Tibial nerve (tissue), 4 donors: ENCODE measurements at places on chromosomes 3 and 15. TPM values are rescaled to one million over a fixed set of nuclear protein-coding genes. Genes with fewer than 3 reads are reported as not detected.
A peak's percentile ranks its signal among the peaks of the same experiment; 100 is the strongest.

GRCh38 chr3:24773798-24774197 is 279.1 kb upstream of the THRB start:
- DNase-seq, result no peak

DNA sequence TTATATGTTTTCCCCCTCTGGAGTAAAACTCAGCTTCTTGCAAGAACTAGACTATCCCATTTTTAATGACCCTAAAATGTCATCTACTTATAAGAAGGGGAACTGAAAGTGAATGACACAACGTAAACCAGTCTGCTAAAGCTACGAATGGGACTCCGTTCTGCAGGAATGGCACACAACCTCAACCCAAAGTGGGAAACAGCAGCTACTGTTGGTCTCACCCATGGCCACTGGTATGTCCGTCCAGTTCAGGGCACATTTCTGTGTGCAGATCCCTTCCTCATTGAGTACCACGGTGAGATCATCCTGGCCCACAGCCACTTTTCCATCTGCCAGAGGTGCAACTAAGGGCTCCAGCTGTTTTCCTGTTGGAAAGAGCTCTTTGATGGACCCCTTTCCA is 23.8 kb downstream of the VPS39 start:
- DNase-seq, result no peak

DNA sequence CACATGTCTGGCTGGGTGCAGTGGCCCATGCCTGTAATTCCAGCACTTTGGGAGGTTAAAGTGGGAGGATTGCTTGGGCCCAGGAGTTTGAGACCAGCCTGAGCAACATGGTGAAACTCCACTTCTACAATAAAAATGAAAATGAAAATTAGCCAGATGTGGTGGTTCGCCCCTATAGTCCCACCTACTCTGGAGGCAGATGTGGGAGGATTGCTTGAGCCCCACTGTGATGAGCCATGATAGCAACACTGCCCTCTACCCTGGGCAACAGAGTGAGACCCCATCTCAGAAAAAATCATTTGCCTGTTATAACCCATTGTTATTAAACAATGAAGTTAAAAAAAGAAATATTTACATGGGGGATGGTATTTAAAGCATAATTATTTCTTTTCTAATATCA is 240.1 kb upstream of the ZPLD1 start:
- no peak for DNase-seq

- DNase-seq, result no peak
These were observed 66.7 kb downstream of the ST6GAL1 start for GRCh38 chr3:186997061-186997460.

DNA sequence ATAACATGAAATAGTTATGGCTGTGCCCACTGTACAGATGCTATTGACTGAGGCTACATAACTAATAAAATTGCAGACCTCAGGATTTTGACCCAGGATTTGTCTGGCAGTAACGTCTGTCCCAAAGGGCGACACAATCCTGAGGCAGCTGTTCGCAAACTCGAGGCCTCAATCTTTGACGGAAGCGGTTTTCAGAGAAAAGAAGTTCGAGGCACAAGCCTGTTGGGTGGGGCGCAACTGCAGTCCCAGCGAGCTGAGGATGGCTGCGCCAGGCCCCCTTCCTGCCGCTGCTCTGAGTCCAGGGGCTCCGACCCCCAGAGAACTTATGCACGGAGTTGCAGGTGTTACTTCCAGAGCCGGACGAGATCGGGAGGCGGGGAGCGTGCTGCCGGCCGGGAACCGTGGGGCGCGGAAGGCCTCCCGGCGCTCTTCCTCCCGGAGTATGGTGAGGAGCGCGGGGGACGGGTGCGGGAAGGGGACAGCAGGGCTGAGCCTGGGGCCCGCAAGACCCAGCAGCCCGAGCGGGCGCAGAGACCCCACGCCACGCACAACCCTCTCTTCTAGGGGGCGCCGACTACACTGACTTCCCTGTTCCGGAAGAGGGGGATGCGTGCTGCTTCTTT is at the start of gene PARP15:
Gene PARP15, plus strand, starts transcription at position 242 of the 623 bp plus-strand sequence. Its CDS starts 18 bp downstream, at position 260.
- DNase-seq, result no peak

DNA sequence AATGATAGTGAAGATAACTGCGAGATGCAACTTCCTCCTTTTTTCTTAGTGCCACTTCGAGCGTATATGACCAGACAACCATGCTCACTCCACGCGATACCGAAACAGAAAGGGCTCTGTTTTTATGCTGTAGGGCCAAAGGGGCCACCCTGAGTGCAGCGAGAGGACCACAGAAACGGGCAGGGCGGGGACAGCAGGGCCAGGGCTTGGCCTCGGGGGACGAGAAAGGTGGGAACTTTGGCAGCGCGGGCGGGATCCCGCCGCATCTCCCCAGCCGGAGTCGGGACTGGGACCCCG is 483 bp downstream of the VPS13C start:
- peak; percentile 29 for DNase-seq

DNA sequence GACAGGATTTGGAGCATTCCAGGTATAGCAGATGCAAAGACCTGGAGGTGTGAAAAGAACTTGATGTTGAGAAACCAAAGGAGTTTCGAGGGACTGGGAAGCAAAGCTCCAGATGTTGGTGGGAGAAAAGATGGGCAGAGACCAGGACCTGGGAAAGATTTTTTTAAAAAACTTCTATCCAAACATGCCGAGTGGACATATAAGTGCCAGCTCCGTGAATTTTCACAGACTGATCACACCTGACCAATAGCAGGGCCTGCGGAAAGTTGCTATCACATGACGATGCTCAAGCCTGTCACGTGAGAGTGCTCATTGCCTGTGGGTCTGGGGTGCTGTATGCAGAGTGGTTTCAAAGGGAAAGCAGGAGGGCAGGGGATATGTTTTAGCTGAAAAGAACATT is 19.9 kb downstream of the SMAD6 start:
- no peak for DNase-seq

- DNase-seq, result no peak
These were observed 26.2 kb downstream of the SLC12A8 start for GRCh38 chr3:125186261-125186787.

The ALDH1L1 gene
- 34.5 TPM for total RNA-seq

The NME9 gene
- not detected for total RNA-seq
